RPMI7951 (cell line): ENCODE measurements at places on chromosomes 7 and 10. TPM values are rescaled to one million over a fixed set of nuclear protein-coding genes. Genes with fewer than 3 reads are reported as not detected.

Gene ITGA8
- 6.7 and 7.6 TPM in 2 replicates for total RNA-seq

Gene HOXA4
- total RNA-seq, result 4.3 and 9.7 TPM in 2 replicates

DNA sequence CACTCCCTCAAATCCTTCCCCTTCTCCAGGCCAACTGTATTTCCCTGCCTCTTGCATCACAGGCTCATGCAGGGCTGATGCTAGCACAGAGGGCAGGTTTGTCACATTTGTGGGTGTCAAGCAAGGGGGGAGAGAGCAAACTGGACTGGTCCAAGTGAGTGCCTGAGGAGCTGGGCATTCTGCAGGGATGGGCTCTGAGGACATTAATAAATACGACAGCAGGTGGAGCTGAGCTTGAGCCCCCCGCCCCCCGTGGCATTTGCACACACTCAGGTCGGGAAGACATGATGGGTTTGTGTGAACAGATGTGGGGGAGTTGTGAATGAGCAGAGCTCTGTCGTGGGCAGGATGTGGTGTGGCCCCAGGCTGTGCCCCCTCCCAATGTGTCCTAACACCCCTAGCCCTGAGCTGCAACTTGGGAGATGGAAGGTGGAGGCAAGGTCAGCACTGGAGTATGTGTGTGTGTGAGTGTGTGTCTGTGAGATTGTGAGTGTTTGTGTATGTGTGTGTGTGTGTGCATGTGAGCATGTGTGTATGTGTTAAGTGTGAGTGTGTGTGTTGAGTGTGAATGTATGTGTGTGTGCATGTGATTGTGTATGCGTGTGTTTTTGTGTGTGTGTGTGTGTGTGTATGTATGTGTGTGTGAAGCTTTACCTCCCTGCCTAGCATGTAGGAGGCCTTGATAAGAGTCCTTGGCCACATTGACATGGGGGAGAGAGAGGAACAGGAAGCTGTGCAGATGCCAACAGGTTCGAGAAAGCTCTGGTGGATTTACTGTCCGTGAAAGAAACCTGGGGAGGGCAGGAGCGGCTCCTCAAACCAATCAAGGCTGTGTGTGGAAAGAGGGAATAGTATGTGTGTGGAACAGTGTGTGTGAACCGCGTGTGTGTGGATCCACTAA, 9.1 kb downstream of the RASSF4 start:
- DNase-seq, result no peak

Gene MET
- 52.7 and 62.1 TPM in 2 replicates for total RNA-seq

DNA sequence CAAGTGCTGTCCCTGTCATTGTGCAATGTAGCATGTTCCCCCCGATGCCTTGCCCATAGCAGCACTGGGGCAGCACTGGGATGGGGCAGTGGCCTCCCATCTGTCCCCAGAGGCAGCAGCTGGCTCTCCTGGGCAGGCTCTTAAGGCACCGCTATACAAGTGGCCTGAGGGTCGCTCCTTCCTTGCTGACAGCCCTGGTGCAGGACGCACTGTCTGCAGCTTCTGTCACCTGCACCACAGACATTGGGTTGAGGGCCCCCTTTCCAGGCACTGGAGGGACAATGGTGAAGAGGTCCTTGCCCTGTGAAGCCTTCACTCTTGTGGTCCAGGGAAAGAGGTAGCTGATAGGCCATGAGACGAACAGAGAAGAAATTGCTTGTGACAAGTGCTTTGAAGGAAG, 10.6 kb downstream of the CPSF4 start:
- DNase-seq, result no peak

GRCh38 chr10:102579328-102579727, 65.0 kb upstream of the TRIM8 start:
- DNase-seq, result no peak

GRCh38 chr10:110566472-110567200, 859 bp upstream of the SMC3 start:
- DNase-seq, result peak; percentile 63

DNA sequence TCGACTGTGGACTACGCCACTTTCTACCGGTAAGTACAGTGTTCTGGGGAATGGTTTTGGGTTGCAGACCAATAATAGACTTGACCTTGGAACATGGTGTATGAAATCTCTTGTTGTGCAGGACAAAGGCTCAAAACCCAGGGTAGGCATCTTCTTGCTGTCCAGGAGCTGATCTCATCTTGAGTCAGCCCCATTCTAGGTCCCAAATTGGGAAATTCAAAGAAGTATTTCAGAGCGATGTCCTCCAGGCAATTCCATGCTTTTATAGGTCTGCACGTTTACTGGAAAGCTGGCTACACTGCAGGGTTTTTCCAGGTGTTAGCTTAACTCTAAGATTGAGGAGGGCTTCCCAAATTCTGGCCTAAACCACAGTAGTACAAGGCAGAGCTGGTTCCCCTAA, 180.7 kb downstream of the BMPER start:
- peak; percentile 77 for DNase-seq

GRCh38 chr7:156640949-156641485, 443 bp downstream of the RNF32 start:
- peak; percentile 54 for DNase-seq

DNA sequence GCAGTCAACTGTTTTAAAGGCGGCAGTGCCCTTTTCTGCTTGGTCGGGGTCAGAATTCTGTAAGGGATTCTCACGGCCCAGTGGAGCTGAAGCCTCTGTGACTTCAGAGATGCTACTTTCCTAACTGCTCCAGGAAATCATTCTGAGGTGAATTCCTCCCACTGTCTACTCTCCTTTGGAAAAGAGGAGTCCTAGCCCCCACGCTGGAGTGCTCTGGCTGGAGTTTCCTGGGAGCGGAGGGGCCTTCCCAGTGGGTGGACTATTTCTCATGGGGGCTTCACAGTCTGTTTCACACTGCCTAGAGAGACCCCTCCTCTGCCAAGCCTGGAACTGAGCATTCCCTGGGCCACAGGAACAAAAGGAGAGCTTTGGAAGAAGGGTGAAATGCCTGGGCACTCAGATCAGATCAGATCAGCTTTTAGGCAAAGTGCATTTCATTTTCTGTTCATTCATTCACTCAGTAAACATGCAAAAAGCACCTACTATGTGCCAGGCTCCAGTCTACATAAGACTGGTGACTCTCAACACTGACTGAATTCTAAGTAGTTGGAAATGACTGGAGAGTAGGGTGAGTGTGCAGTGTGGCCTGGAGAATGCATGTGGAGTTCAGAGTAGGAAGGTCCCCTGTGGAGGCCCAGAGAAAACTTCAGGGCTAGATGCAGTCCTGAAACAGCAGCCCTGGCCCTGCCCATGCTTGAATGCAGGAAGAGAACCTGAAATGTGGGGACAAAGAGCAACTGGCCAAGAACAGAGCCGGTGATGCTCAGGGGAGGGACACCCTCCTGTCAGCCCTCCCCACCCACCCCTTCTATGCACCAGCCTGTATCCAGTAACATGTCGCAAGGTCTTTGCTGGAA, 12.2 kb downstream of the ZNF488 start:
- DNase-seq, result no peak
